ENCODE measurements at places on chromosomes 1 and 21.

DNA sequence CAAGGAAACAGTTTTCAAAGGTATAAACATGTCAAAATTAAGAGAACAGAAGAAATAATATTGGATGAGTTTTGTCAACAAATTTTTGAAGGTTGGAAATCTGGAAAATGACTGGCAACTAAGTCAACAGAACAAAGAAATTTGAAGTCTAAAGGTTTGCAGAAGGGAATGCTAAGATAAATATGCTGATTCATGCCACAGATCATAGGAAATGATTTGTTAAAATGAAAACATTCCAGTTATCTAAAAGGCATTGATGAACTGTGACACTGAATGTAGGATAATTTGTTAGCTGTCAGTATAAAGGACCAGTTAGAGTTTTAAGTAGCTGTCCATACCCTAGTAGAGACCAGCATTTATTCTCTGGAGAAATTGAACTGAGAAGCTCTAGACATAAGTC lies 157.9 kb upstream of the CHRM3 start:
- no peak for DNase-seq

- no peak for DNase-seq
Measured at GRCh38 chr1:20819818-20820217, 32.7 kb upstream of the HP1BP3 start.

DNA sequence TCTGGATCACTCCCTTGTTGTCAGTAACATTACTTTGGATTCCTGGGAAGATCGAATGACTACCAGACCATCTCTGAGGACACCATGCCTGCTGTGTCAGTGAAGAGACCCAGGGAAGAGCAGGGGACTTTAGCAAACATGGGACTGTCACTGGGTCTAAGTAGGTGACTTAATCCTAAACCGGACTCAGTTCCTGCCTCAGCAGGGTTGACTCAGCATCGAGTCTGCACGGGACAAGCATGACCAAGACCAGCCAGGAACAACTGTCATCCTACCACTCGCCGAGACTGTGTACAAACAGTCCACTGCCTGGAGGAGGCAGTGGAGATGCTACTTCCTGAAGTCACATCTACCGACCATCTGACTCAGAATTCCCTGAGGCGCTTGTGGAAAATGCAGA lies 53.2 kb upstream of the RAB4A start:
- no peak for DNase-seq

- DNase-seq = no peak
Measured at GRCh38 chr1:56973923-56974742, 8.3 kb upstream of the C8B start.

DNA sequence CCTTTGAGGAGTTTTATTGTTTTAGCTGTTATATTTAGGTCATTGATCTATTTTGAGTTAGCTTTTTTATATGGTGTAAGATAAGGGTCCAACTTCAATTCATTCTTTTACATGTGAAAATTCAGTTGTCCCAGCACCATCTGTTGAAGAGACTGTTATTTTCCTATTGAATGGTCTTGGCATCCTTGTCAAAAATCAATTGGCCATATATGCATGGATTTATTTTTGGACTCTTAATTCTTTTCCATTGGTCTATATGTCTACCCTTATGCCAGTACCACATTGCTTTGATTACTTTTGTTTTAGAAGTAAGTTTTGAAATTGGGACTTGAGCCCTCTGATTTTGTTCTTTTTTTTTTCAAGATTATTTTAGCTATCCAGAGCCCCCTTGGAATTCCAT lies 35.8 kb upstream of the HUNK start:
- DNase-seq = no peak

- no peak for DNase-seq
Measured at GRCh38 chr21:25561668-25562641, 45.3 kb downstream of the MRPL39 start.

DNA sequence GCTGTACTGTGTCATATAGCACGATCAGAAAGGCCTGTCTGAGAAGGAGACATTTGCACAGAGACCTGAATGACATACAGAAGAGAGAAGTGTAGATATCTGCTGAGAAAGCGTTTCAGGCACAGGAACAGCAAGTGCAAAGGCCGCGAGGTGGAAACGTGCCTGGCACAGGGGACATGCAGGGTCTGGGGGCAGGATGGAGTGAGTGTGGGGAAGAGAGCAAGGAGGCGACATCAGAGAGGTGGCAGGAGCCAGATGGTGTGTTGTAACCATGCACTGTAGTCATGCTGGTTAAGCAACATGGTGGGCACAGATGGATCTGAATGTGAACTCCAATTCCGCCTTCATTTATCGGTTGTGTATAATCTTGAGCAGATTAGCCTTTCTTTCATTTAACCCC lies 13.0 kb downstream of the KRTCAP2 start:
- DNase-seq = no peak

GRCh38 chr1:53339736-53340635 lies 12.1 kb upstream of the LRP8 start:
- DNase-seq = no peak

- DNase-seq = no peak
Measured at GRCh38 chr1:25113086-25113485, 119.2 kb downstream of the SYF2 start.

DNA sequence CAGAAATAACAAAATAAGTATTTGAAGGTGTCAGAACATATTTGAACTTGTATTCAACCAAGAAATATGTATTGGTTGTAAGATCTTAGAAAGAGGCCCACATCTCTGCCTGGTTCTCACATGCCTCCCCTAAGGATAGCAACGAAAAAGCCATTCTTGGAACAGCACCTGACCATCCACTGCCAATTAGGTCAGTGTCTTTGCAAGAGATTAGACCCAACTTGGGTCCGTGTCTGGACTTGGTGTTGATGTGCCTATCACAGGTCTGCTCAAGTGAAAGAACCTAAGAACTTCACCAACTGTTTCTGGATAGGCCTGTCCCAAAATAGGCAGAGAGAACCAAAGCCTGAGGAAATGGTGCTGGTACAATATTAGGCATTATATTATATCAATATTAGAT lies 46.0 kb upstream of the COG2 start:
- no peak for DNase-seq

DNA sequence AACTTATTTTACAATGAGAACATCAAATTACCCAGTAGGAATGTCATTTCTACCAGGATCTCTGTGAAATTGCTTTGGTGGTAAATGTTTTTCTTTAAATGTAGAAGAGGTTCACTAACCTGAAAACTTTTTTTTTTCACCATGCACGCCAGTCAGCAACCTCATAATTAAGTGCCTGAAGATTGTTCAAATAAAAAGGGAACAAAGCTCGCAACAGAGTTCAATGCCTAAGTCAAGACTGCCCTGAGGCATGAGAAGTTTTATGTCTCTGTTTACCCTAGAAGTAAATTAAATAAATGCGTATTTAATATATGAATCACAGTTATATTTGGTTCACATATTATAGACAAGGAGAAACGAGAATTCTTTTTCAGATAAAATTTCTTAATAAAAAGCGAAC lies 13.8 kb upstream of the SYDE2 start:
- DNase-seq = no peak

DNA sequence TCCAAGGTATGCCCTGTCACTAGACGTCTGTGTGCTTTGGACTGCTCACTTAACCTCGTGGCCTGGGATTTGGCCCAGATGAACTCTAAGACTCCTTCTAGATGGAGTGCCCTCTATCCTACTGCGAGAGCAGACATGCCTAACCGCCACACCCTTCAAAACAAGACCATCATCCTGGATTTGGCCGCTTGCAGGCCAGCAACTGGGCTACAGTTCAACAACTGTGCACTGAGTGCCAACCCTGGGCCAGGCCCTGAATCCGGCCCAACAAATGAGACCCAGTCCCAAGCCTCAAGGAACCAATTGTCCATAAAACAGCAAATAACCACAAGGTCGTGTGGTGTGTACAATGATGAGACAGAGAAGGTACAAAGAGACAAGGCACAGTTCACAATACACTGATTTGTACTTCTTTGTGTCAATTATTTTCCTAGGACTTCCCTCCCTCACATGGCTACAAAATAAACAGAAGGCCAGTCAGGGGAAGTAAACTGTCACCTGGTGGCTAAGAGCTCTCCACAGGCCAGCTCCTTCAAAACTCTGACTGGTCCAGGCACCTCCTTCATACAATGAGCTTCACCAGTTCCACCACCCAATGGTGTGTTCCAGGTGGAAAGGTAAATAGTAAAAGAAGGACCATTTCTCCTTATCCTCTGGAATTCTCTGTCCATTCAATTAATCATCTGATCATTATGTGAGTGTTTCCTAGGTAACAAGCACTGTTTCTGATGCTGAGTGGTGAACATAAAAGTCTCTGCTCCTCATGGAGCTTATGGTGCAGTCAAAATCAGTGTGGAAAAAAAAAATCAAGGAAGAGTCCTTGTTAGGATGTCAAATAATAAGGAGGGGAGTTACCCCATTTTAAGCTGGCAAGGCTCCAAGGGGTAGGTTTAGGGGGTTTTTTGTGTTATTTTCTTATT lies 60.4 kb downstream of the CAPZB start:
- no peak for DNase-seq

- no peak for DNase-seq
Measured at GRCh38 chr1:167669209-167670124, 39.4 kb downstream of the RCSD1 start.

GRCh38 chr1:21296509-21297354 lies 6.5 kb upstream of the ECE1 start:
- DNase-seq = no peak

GRCh38 chr1:147586414-147586813 lies 45.1 kb downstream of the BCL9 start:
- no peak for DNase-seq

Data from iPS DF 19.7 (cell line).